Natural killer cell (primary cell): ENCODE measurements at places on chromosomes 7 and 10.

DNA sequence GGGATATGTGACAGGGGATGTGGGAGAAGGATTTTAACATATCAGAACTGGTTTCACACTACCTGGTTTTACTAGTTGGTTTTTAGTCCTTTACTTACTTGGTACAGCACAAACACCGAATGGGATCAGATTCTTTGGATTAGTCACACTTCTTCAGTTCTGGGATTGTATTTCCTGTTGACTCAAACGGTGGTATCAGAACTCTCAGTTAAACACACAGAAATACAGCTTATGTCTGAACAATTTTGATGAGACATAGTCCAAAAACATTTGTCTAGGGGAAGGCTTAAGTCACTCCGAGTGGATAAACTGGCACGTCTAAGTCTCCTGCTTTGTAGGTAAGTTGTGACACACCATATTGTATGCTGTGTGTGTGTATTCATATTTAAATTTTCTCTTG, 480.5 kb downstream of the PHTF2 start:
- no peak for DNase-seq

- DNase-seq = no peak
These were observed 52.0 kb downstream of the NSUN6 start for GRCh38 chr10:18599392-18599791.

DNA sequence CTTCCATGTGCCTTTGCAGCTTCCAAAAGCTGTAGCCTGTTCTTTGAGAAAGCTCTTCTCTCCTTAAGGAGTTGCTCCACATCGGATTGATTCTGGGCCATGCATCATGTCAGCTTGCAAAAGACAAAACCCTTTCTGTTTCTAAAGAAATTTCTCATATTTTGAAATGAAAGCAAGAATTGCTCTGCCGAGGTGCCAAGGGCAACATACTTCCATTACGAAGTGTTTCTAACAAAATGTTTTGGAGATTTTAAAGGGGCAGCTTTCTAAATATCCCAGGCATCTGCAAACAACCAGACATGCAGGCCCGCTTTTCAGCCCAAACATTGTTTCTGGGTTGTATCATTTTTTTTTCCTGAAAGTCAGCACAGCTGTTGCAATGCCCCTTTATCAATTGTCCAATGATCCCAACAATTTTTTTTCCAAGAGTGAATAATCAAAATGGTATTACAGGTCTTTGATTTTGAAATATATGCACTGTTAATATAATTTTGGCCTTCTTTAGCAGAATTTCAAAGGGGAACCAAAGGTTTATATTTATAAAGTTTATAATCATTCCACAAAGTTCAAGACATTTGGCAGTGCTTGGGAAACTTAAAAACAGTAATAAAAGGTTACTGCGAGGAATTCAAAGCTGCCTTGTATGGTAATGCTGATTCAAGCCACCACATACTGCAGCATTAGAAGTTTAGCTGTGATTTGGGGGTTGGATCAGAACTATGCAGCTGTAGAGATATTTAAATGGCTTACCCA, 61.0 kb downstream of the TES start:
- no peak for DNase-seq

DNA sequence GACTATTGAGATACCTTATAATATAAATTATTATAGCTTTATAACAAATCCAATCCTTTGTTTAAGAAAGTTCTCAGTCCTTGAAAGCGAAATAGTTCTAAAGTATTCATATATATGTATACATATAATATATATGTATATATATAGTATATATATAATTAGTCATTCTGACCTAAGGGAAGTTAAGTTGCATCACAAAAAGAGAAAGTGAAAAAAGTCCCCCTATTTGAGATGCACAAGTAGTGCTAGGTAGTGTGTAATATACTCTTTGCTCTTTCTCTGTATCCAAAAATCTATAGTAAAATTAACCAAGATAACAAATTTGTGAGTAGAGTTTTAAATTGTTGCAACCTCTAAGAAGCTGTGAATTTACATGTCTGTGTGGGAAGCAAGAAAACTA, 13.3 kb upstream of the IFIT1B start:
- no peak for DNase-seq

GRCh38 chr10:122475591-122476332, 14.4 kb downstream of the HTRA1 start:
- no peak for DNase-seq

- DNase-seq = peak; percentile 21
These were observed 3.4 kb downstream of the TACR2 start for GRCh38 chr10:69413221-69413865.

GRCh38 chr7:108413782-108414492, 42.3 kb downstream of the NRCAM start:
- DNase-seq = no peak

GRCh38 chr7:155832581-155832981, 20.3 kb upstream of the SHH start:
- DNase-seq = no peak

DNA sequence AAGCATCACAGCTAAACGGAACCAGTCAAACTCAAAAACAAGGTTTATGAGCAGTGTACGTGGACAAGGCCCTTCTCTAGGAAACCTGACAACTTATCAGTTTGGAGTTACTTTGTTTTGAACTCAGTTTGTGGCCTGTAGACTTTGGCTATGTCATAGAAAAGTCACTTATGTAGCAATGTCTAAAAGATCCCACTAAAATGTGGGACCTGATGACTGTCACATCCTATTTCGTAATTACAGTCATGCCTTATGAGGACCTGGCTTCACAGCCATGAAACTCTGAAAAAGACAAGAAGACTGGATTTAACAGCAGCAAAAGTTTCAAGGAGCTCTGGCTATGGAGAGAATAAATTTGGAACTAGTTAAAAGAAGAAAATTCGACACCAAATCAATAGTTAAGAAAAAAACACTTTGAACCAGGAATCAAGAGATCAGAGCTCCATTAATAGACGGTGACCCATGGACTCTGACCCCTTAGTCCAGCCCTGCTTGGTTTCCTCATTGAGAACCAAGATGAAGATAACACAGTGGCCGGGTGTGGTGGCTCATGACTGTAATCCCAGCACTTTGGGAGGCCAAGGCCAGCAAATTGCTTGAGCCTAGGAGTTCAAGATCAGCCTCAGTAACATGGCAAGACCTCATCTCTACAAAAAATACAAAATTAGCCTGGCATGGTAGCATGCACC, 204.3 kb downstream of the SFMBT2 start:
- DNase-seq = no peak

DNA sequence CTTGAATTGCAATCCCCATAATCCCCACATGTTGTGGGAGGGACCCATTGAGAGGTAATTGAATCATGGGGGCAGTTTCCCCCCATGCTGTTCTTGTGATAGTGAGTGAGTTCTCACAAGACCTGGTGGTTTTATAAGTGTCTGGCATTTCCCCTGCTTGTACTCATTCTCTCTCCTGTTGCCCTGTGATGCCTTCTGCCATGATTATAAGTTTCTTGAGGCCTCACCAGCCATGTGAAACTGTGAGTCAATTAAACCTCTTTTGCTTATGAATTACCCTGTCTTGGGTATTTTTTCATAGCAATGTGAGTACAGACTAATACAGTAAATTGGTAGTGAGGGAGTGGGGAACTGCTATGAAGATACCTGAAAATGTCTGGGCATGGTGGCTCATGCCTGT, 65.0 kb downstream of the ANKRD7 start:
- DNase-seq = no peak
